ENCODE measurements at places on chromosomes 7 and 10.

- peak; percentile 45 for DNase-seq
These were observed 29.3 kb upstream of the ADD3 start for GRCh38 chr10:109978481-109978880.

DNA sequence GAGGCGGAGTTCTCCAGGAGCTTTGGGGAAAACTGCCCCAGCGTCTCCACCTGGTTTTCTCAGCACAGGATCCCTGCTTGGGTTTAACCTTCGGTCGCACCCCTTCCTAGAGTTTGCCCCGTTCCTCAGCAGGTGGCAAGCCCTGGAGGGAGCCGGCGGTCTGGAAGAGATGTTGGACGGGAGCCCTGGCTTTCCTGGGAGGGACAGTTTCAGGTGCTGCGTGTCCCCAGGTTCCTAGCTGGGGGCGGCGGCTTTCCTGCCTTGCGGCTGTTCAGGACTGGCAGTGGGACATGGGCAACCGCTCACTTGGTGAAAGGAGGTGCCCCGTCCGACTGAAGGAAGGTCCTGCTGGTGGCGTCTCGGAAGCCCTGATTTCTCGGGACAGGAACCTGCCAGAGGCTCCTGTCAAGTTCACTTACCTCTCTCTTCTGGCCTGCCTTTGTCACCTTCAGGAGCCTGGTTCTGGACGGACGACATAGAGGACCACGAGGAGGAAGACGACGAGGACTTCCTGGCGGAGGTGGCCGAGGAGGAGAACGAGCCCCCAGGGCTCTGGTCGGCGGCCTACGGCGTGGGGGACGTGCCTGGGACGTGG lies 14.8 kb downstream of the ZNF316 start:
- no peak for DNase-seq

- no peak for DNase-seq
These were observed 482.1 kb downstream of the IPMK start for GRCh38 chr10:57785546-57785945.

DNA sequence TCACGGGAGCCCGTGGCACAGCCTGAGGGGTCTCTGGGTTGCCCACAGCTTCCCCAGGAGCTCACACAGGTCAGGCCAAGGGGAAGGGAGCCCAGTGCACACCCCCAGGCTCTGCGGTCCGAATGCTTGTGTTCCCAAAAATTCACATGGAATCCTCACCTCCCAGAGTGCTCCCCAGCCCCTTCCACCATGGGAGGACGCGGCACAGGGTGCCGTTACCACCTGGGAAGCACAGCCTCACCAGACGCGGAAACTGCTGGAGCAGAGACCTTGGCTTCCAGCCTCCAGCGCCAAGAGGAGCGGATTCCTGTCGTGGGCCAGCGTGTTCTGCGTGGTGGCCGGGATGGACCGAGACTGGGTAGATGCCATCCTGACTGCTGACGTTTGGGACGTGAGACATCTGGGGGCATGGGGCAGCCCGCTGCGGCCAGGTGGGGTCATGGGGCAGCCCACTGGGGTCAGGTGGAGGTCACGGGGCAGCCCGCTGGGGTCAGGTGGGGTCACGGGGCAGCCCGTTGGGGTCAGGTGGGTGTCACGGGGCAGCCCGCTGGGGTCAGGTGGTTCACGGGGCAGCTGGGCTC lies 149.4 kb downstream of the WDR37 start:
- DNase-seq, result no peak

DNA sequence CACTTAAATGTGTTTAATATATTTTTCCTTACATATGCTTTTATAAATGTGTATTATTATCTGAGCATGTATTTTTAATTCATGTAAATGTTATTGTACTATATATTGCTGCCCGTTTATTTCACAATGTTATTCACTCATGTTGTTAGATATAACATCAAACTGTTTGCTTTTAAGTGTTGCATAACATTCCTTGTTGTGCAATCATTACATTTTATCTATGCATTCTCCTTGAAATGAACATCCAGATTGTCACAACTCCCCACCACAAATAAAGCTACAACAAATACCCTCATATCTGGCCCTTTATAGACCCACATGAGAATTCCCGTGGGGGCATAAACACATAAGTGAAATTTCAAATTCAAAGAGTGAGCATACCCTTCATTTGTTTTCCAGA lies 264.2 kb downstream of the HPSE2 start:
- no peak for DNase-seq

DNA sequence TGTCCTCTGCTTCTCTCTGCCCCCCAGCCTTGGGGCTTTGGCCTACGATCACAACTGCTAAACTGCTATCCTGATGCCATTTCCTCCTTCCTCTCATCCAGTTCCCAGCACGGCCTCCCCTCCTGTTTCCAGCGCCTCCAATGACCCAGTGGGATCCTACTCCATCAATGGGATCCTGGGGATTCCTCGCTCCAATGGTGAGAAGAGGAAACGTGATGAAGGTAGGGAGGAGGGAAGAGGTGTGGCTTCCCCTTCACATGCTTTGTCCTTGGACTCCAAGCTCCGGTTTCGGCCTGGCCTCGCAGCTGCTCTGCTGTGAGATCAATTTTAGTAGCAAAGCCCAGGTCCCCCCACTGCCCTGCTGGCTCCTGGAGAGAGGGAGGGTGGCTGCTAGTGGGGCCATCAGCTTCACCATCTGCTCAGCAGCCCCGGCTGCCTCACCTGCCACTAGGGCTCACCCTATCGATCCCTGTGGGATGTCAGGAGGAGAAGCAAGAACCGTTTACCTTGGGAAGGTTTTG lies 35.8 kb downstream of the PAX2 start:
- DNase-seq, result no peak

DNA sequence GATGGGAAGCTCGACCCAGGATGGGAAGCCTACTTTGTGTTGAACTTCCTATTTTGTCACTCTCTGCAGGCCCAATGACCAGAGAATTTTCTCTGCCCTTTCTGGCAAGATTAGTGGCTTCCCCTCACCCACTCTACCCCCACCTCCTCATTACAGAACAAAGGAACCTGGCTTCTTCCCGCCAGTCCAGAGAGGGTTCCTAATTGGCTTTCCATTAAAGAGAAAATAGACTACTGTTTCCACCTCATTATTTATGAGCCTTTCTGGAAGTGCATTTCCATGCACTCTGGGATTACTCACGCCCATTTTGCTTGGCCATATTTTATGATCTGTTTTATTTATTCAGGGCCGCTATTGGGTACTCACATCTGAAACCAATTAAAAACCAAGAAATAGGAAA lies 94.9 kb upstream of the TCF7L2 start:
- DNase-seq, result no peak

- DNase-seq, result no peak
These were observed 5.1 kb upstream of the ZNF503 start for GRCh38 chr10:75406462-75407223.

DNA sequence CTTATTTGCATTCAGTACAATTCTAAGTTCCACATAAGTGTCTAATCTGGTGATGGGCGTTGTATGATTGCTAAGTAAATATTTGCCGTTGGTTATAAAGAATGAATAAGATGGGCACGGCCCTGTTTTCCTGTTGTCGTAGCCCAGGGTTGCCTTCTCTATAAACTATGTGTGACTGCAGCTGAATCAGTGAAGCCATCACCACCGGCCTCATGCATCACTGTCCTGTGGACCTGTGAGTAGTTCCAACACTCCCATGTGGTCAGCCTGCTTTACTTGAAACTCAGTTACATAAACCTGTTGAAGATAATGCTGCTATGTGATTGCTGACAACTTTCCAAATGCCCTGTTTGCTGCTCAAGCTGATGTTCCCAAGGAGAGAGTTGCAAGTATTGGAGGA lies 21.6 kb upstream of the KLF6 start:
- no peak for DNase-seq

- no peak for DNase-seq
These were observed 22.6 kb upstream of the TNS3 start for GRCh38 chr7:47604496-47604890.

- DNase-seq, result no peak
These were observed 204.0 kb downstream of the BAMBI start for GRCh38 chr10:28881171-28881882.

- DNase-seq, result no peak
These were observed 123.7 kb downstream of the NSUN6 start for GRCh38 chr10:18527687-18528086.

DNA sequence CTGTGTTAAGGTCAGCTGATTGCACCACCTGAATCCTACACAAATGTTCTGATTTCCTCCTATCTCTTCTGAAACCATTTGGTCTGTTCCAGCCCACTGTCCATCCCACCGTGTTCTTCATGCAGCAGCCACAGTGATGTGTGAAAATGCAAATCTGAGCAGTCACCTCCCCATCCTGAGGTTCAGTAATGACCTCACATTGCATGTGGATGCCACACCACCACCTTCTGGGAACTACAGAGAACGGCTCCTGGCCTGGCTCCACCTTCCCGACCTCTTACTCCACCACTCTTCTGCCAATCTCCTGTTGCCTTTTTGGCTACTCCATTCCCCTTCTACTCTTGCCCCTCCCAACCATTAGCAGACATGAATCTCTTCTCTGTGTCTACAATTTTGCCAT lies 244.4 kb downstream of the TNS3 start:
- no peak for DNase-seq

DNA sequence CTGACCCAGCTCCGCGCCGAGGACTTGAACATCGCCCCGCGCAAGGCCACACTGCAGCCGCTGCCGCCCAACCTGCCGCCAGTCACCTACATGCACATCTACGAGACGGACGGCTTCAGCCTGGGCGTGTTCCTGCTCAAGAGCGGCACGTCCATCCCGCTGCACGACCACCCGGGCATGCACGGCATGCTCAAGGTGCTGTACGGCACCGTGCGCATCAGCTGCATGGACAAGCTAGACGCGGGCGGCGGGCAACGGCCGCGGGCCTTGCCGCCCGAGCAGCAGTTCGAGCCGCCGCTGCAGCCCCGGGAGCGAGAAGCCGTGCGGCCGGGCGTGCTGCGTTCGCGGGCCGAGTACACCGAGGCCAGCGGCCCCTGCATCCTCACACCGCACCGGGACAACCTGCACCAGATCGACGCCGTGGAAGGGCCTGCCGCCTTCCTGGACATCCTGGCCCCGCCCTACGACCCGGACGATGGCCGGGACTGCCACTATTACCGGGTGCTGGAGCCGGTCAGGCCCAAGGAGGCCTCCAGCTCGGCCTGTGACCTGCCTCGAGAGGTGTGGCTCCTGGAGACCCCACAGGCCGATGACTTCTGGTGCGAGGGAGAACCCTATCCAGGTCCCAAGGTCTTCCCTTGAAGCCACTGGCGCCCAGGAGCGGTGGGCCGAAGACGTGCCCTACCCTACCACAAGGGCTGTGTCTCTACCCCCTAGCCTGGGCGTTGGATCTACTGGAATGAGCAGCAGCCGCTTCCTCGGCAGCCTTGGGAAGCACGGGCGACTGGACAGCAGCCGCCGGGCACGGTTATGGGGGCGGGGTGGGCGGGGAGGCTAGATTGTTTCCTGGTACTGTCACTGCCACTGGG lies 945 bp downstream of the ADO start:
- DNase-seq, result no peak

- DNase-seq, result no peak
These were observed 37.9 kb downstream of the GRK5 start for GRCh38 chr10:119245272-119245671.
